ENCODE measurements at places on chromosomes 3 and 15.

DNA sequence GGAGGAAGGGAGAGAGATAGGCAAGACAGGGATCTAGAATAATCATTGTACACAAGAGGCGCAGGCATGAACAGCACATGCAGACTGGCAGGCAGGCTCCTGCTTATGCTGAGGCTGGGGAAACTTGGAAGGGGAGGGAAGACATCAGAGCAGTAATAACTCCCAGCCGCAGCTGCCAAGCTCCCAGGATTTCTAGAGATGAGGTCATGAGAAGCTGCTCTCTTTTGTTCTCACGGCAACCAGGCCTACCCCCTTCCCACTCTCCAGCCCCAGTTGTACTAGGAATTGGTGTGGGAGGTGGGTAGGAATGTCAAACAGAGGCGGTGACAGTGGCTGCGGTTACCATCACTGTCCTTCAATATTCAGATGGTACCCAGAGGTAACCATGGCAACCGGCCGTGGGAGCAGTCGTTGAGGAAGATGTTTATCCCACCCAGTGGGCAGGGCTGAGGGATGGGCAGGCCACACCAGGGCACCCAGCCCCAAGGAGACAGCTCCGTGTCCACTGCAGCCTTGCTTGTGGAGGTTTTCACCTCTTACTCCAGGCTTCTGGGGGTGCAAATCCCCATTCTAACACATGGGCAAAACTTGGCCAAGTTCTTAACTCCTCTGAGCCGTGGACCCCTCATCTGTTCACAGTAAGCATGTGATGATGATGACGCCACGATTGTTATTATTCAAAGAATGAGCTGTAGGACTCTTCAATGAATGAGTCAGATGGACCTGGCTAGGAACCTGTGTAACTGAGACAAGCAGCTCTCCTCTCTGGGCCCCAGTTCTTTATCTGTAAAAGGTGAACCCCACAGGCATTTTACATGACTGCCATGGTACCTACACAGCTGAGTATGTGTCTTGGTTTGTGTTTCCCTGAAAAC, 360.8 kb upstream of the PROK2 start:
- DNase-seq, result no peak

DNA sequence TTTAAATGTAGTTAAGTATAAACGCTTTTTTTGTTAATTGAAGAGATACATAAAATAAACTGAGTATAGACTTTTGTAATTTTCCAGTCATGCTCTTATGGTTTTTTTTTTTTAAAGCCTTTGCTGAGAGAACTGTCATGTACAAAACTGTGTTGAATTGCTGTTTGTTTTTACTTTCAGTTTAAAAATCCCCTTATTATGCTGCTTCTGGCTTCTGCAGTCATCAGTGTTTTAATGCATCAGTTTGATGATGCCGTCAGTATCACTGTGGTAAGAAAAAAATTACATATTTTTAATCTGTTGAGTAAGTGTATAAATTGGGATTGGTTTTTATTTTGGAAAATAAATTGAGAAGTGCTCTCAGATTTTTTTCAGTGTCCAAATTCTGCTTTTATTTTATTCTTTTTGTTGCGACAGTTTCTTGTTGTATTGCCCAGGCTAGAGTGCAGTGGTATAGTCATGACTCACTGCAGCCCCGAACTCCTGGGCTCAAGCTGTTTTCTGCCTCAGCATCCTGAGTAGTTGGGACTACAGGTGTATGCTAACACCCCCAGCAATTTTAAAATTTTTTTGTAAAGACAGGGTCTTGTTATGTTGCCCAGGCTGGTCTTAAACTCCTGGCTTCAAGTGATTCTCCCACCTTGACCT, 40.7 kb downstream of the ATP2C1 start:
- DNase-seq, result no peak

DNA sequence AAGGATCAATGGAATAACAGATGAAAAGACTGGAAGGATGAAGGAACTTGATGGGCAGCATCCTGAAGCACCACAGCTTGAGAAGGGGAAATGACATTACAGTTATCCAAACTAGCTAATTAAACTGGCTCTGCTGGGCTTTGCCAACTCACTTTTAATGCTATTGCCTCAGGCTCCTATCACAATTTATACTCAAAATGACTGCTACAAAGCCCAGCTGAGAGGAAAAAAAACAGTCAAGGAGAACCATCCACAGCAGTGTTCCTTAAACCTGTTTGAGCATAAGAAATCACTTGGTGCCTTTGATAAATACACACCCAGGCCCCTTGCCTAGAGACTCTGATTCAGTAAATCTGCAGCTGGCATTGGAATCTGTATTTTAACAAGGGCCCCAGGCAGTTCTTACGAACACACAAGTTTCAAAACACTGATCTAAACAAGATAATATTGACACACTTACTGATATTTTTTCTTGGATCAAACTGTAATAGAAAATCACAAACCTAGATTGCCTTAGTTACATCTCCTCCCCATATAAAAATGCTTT, 85.8 kb downstream of the MB21D2 start:
- no peak for DNase-seq

DNA sequence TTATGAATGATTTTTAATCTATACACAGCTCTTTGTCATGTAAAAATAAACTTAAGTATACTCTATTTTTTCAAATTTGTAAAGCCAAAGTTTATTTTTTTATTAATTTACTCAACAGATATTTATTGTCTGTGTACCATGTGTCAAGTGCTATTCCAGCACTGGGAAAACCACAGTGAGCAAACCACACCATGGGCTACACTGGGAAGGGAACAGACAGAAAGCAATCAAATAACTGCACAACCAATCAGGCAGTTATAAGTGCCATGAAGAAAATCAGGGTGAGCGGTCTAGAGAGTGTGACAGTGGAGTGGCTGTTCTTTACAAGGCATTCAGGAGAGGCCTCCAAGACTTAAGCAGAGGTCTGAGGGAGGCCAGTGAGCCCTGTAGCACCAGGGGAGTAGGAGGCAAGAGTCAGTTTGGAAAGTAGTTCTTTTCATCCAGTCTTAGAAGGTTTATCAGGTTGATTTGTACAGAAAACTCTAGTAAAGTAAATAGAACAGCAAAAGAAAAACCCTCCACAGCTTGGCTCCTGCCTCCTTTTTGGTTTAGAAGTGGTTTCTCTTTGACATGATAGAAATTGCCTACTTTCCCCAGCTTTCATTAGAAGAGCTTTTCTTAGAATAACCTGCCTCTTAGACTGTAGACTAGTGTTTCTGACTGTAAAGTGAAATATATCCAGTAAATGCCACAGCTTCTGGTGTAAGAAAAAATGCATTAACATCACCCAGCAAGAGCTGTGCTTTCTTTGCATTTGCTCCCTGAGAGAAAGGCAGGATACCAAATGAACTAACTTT, 13.7 kb downstream of the EIF2AK4 start:
- DNase-seq, result no peak

GRCh38 chr3:120162400-120162799, 68.2 kb upstream of the GSK3B start:
- DNase-seq, result no peak

- DNase-seq, result no peak
These were observed 38.2 kb upstream of the FAM174B start for GRCh38 chr15:92693691-92694331.

GRCh38 chr3:56799251-56799882, 2.4 kb downstream of the ARHGEF3 start:
- DNase-seq, result no peak

GRCh38 chr3:65716071-65716751, 322.5 kb downstream of the MAGI1 start:
- DNase-seq, result no peak

GRCh38 chr3:133532951-133533350, 40.5 kb upstream of the CDV3 start:
- DNase-seq, result no peak

- DNase-seq, result no peak
These were observed 333.4 kb downstream of the THSD4 start for GRCh38 chr15:71448688-71449114.

DNA sequence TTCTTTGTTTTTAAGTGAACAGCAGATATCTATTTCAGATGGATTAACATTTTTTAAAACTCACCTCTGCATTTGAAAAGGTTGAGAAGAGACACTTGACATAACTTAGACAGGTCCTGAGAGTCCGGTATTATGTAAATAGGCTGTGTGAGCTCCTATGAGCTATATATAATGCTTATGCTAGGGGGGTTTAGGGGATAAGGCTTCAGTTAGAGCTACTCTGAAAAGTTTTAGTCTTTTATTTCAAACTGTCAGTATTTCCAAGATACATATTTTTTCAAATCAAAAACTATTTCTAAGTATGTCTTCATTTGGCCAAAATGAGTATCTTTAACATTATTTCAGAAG, 16.9 kb downstream of the SHC4 start:
- no peak for DNase-seq

GRCh38 chr3:50028346-50028745, 60.4 kb upstream of the RBM5 start:
- no peak for DNase-seq

DNA sequence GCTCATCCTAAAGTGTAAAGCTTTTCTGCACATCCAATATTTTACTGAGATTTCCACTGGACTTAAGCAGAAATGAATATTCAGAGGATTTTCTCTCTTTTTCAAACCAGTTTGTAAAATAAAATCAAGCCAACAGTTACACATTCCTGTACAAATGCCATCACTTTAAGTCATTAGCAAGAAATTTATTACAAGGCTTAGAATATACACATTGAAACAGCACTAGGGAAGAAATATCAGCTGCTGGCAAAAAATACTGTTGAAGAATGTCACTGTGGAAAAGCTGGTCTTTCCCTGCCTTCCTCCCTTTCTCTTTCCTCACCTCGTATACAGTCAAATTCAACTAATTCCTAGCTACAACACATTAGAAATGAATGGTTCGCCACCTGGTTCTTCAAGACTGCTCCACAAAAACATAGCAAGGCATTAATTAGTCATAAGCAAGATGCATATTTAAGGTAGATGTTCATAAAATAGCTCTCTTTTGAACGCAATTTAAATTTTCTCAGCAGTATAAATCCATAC, 21.3 kb downstream of the PLOD2 start:
- no peak for DNase-seq

- DNase-seq, result no peak
These were observed 11.0 kb upstream of the FILIP1L start for GRCh38 chr3:100125161-100125938.

DNA sequence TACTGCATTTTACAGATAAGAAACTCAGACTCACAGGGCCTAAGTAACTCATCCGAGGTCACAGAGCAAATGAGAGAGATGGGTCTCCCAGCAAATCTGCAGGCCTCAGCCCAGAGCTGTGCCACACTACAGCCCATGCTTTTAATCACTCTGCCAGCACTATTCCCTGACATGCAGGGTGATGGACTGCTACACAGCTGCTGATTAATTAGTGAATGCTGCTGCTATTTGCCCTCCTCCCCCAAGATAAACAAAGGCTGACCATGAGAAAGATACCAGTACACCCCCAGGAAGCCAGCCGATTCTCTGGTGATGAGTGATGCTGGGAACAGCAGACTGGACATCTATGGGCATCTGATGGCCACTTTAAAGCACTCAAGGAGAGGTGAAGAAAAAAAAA, 39.3 kb downstream of the RFTN1 start:
- DNase-seq, result no peak

GRCh38 chr3:61177450-61177849, 73.8 kb downstream of the FHIT start:
- no peak for DNase-seq

DNA sequence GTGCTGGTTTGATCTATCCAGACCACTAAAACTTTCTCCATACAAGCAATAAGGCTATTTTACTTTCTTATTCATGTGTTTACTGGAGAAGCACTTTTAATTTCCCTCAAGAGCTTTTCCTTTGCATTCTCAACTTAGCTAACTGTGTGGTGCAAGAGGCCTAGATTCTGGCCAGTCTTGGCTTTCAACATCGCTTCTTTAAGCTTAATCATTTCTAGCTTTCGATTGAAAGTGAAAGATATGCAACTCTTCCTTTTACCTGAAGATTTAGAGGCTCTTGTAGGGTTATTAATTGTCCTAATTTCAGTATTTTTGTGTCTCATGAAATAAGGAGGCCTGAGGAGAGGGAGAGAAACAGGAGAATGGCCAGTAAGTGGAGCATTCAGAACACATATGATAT, 234.8 kb upstream of the GADL1 start:
- no peak for DNase-seq

DNA sequence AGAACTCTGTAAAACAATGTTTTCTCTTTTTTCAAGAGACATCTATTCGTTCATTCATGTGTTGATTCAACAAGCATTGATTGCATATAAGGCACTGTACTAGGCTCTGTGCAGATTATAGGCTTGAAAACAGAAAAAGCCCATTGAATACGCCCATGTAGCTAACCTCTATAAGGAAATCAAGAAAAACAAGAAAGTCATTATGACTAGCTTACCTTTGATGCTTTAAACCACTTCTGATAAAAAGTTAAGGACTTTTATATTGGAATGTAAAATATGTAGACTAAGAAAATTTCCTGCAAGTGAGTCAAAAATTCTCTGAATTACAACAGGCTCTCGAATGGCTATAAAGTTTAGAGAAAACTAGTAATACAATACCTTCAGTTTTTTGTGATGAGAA, 92.5 kb downstream of the BDH1 start:
- no peak for DNase-seq

DNA sequence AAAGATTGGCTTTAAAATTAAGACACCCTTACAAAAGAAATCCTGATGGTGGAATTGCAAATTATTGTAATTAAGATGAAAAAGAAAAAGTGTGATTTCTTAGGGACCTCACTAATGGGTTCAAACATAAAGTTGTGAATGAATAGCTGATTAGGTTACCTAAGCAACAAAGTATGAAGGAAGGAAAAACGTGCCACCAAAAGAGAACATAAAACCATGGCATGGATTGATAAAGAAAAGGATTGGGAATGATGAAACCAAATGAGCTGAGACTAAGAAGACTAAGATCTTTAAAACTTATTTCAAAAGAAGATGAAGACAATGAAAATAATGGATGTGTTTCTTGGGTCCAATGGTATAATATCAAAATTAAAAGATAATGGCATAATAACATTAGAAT, 32.2 kb upstream of the GUCA1C start:
- DNase-seq, result no peak

- no peak for DNase-seq
These were observed 661 bp upstream of the PARP14 start for GRCh38 chr3:122679882-122680474.

- no peak for DNase-seq
These were observed 2.1 kb downstream of the LPP start for GRCh38 chr3:188156056-188156455.

- DNase-seq, result no peak
These were observed 20.0 kb downstream of the GPD1L start for GRCh38 chr3:32126305-32127015.

DNA sequence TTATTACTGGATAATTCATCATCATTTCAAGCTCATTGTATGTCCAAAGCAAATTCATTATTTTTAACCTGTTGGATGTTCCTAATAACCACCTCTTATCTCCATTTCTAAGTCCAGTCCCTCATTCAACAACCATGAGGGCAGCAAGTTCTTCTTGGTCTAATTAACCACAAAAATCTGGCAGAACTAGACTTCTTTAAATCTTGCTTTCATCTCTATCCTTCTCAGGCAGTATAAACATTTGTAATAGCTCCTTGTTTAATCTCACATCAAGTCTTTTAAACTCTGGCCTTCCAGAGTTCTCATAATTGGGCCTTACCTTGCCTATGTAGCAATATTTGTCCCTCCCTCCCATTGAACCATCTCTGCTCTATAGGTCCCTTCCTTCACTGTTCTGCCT, 17.0 kb upstream of the GHSR start:
- no peak for DNase-seq

All from stimulated activated CD4-positive, alpha-beta T cell treated with anti-CD3 and anti-CD28 coated beads, Interleukin-12 subunit alpha, Interleukin-12 subunit beta, amount 100 ng/mL, for 48 hours (primary cell).